ENCODE measurements at places on chromosomes 3 and 15. TPM values are rescaled to one million over a fixed set of nuclear protein-coding genes. Genes with fewer than 3 reads are reported as not detected.
A peak's percentile ranks its signal among the peaks of the same experiment; 100 is the strongest.

DNA sequence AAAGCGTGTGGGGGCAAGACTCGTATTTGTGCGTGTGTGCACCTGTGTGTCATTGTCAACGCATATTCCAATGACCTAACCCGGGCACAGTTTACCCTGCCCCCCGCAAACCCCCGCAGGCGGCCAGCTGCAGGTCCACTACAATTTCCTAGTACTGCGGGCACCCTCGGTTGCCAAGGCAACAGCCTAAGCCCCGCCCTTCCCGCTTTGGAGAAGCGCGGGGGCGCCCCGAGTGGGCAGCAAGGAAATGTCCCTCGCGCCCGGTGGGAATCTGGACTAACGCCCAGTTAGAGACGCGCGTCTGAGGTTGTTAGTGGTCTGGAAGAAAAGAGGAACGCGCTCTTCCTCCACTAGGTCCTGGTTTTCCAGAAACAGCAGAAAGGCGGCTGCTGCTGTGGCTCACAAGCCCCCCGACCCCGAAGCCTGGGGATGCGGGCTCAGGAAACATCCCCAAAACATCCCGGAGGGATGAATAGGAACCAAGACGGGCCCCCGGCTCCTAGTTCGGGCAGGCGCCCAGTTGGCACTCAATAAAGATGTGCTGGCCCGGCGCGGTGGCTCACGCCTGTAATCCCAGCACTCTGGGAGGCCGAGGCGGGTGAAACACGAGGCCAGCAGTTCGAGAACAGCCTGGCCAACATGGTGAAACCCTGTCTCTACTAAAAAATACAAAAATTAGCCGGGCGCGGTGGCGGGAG, 1.1 kb downstream of the ABHD14A start:
- H3K4me3 ChIP-seq: peak overlapping the region; percentile 85
- no peaks in the 10 kb centered on the region for H3K27me3 ChIP-seq
- peak overlapping the region; percentile 52 for H3K27ac ChIP-seq
- peak; percentile 43 for DNase-seq
- H3K36me3 ChIP-seq: no peaks in the 10 kb centered on the region
- peaks cover 22% of the 10 kb centered on the region for H3K4me1 ChIP-seq

DNA sequence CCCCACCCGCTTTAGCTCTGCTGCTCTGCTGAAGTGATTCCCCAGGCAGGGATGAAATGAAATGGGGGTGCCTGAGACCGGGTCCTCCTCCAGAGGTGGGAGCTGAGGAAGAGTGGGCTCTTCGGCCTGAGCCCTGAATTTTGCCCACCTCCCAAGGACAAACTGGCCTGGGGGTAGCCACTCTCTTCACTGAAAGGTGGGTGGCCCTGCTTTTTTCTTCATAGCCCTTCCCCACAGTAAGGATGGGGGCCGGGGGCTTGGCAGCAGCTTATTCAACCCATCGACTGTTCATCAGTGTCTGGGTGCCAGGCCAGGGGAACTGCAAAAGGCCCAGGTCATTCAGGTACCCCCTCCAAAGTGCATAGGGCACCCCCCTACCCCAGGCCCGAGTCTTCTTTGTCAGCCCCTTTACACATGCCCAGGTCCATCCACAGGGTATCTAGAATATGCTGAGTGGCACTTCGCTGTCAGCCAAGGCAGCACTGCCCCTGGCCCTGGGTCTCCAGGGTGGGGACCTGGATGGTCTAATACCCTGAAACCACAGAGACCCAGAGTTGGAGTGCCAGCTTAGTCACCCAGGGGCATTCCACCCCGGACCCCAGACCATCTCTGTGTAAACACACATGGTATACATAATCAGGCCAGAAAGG, 7.9 kb downstream of the SCN5A start:
- H3K27ac ChIP-seq: no peak overlapping the region
- no peak overlapping the region for H3K4me3 ChIP-seq
- no peaks in the 10 kb centered on the region for H3K4me1 ChIP-seq
- H3K36me3 ChIP-seq: no peaks in the 10 kb centered on the region
- DNase-seq: no peak

- peaks cover 6% of the 10 kb centered on the region for H3K27me3 ChIP-seq
- DNase-seq: peak; percentile 45
- peak within 1 kb of the TSS; percentile 88 for H3K4me3 ChIP-seq
- H3K27ac ChIP-seq: peak within 1 kb of the TSS; percentile 67
- peaks cover 41% of the 10 kb centered on the region for H3K4me1 ChIP-seq
Observed at GRCh38 chr3:50154840-50155490, at the start of gene SEMA3F. Gene SEMA3F, plus strand, starts transcription at chr3:50155324. Its CDS starts 4,299 bp downstream, at chr3:50159623.

DNA sequence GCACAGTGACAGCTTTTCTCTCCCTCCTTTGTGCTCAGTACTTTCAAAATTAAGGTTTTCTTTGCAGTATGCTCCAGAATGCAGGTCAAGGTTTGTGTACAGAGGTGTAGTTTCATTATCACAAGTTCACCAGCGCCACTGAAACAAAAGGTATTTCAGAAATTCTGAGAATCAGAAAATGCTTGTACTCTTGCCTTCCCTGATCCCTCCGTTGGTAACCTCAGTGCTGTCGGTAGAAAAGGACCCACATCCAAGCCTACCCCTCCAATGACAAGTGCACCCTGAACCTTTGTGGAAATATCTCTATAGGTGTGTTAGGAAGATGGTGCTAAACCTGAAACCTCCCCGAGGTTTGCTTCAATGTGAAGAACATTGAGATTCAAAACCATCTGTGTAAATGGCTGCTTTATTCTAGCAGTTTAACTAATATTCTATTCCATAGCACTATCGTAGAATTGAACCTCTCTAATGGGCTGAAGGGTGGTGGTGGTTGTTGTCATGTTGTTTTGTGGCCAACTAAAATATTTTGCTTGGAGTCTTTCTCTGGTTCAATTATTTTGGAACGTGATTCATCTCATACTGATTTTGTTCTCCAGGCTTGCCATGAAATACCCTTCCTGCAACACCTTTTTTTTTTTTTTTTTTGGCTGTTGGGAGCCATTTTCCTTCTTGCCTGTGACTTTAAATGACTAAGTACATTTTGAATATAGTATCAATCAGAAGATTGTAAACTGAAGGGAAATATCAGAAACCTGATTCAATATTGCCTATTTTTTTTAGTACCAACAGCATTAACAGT, 20.7 kb downstream of the ZBTB38 start:
- H3K27ac ChIP-seq: peak overlapping the region; percentile 75
- H3K27me3 ChIP-seq: no peaks in the 10 kb centered on the region
- no peak for DNase-seq

Gene A4GNT
- not detected for total RNA-seq
